NCI-H2081 (cell line): ENCODE measurements at places on chromosomes 13 and 19.

DNA sequence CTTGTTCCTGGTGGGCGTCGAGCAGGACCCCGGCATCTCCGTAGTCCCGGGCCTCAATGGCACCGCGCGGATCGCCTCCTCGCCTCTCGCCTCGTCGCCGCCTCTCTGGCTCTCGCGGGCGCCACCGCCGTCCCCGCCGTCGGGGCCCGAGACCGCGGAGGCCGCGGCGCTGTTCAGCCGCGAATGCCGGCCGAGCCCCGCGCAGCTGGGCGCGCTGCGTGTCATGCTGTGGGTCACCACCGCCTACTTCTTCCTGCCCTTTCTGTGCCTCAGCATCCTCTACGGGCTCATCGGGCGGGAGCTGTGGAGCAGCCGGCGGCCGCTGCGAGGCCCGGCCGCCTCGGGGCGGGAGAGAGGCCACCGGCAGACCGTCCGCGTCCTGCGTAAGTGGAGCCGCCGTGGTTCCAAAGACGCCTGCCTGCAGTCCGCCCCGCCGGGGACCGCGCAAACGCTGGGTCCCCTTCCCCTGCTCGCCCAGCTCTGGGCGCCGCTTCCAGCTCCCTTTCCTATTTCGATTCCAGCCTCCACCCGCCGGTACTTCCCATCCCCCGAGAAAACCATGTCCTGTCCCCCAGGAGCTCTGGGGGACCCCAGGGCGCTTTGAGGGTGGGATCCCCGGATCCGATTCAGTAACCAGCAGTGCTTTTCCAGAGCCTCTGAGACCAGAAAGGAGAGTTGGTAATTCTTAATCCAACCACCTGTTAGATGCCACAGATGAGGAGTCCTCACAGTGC, 885 bp downstream of the MLNR start:
- DNase-seq: no peak

- DNase-seq: no peak
Observed at GRCh38 chr13:77810878-77811277, 107.8 kb downstream of the EDNRB start.

- DNase-seq: no peak
Observed at GRCh38 chr13:77465603-77466195, 69.8 kb upstream of the SCEL start.

DNA sequence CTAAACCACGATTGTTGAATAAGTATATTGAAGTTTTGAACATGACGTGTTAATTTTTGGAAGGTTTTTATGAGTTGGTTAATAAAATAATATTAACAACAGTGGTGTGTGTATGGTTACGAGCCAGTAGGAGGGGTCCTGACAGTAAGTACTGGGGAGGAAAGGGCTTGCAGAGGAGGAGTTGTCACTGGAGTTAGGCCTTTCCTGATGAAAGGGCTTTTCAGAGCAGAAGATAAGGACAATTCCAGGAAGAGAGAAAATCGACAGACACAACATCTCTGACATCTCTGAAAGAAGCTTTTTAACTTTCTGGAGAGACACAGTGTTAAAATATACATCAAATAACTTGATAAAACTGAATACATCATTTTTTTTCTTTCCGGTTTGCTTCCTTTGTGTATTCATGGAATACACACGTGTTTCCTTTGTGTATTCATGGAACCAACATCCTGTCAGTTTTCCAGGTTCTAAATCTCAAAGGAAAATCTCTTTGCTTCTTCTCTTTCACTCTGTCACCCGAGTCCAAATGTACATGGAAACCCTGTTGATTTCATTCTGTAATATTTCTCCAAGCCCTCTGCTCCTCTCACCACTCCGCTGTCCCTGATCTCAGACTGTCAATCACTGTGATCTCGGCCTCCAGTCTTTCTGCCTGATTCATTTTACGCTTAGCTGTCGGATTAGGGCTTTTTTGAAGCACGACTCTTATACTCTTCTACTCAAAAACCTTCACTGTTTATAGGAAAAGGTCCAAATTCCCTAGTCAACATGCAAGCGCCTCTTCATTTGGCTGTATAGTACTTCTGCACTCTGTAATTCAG, 374.4 kb downstream of the DLEU7 start:
- no peak for DNase-seq

- no peak for DNase-seq
Observed at GRCh38 chr13:32117001-32117400, 85.4 kb downstream of the FRY start.
